Activated T-helper 2 cell treated with anti-CD3 and anti-CD28 coated beads, Interferon-gamma antibody, Interleukin-2, Interleukin-4, amounts not matched to agents 10 μg/mL and 5 μg/mL and 100 μg/mL, durations not matched to agents 14 hours and 24 hours and 36 hours (primary cell): ENCODE measurements at places on chromosomes 12 and 14. TPM values are rescaled to one million over a fixed set of nuclear protein-coding genes. Genes with fewer than 3 reads are reported as not detected.

DNA sequence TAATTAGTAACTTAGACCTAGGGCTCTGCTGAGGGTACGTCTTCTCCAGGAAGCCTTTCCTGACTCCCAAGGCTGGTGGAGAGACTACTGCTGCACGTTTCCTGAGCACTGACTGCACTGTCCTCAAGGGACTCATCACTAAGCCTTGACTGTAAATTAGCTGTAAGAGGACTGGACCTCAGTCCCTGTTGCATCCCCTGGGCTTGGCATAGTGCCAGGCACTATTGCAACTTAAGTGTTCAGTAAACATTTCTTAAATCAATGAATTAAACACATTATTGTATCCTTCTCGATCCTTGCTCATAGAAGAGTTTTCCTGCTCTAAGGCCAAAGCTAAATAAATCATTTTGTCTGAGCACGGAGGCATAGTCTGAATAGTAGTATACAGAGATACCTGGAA is 31.9 kb upstream of the IFNG-AS1 start:
- H3K4me3 ChIP-seq = no peak overlapping the region
- no peaks in the 10 kb centered on the region for H3K4me1 ChIP-seq
- no peak for DNase-seq
- H3K27me3 ChIP-seq = peaks cover 10% of the 10 kb centered on the region

DNA sequence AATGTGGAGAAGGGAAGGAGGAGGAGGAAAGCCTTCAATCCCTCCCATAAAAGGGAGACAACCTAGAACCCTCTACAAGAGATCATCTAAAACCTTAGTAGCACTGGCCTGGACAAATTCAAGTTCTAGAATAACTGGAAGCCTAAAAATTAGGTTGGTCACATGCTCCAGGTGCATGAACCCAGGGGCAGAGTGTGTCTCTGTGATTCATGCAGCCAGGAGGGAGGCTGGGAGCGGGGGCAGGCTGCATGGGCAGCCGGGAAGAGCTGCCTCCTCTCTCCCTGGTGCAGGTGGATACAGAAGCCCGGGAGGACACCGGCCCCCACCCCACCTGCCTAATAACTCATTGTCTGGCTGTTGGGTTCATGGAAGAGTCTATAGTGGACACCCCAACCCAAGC is 38.6 kb downstream of the CCDC85C start:
- H3K36me3 ChIP-seq = no peaks in the 10 kb centered on the region
- DNase-seq = no peak
- peaks cover 1% of the 10 kb centered on the region for H3K4me1 ChIP-seq
- H3K4me3 ChIP-seq = no peak overlapping the region

GRCh38 chr12:132481771-132482745 is 7.9 kb upstream of the FBRSL1 start:
- no peak overlapping the region for H3K4me3 ChIP-seq
- no peaks in the 10 kb centered on the region for H3K36me3 ChIP-seq
- peaks cover 2% of the 10 kb centered on the region for H3K27me3 ChIP-seq
- DNase-seq = no peak

- no peak overlapping the region for H3K4me3 ChIP-seq
- DNase-seq = peak; percentile 22
- no peak overlapping the region for H3K27ac ChIP-seq
- H3K4me1 ChIP-seq = peaks cover 7% of the 10 kb centered on the region
Observed at GRCh38 chr12:130281153-130281799, 56.4 kb upstream of the PIWIL1 start.

DNA sequence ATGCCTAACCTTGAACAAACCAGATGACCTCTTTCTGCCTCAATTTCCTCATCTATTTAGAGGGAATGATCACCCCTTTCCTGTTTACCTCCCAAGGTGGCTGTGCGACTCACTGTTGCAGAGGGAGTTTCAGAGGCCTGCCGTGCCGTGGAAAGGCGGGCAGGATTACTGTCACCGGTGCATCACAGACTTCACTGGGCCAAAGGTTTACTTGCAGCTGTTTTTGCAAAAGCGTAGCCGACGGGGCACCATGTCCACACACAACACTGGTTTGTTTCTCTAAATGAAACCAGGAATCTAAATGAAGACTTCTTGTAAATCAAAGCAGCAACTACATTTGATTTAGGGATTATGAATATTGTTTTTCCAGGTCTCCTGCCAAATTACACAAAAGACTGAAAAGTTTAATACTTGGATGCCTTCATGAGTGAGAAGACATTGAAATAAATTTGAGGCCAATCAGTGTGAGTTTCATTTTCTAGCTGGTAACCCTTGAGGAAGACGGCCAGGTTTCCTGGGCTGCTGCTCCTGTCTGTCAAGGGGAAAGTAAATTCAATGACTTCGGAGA is 696.1 kb upstream of the TMEM132C start:
- H3K27me3 ChIP-seq = peaks cover 27% of the 10 kb centered on the region
- no peak for DNase-seq
- no peaks in the 10 kb centered on the region for H3K36me3 ChIP-seq
- no peaks in the 10 kb centered on the region for H3K4me1 ChIP-seq
- no peak overlapping the region for H3K27ac ChIP-seq

DNA sequence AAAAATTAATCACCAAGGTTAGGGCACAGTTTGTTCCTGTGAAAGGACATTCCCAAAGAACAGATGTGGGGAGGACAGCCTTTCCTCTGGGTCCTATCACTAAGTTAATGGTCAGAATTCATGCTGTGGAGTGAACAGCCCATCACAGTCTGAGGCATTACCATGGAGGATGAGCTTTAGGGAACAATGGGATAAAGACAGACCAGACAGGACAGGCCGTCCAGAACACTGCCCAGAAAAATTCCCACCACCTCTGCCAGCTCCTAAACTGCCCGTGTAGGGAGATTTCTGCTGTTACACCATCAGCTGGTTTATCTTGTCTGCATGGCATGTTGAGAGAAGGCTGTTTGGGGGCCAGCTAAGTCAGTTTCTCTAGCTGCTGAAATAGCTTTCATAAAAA is 49.6 kb upstream of the IFNG-AS1 start:
- no peak for DNase-seq
- peaks cover 1% of the 10 kb centered on the region for H3K4me1 ChIP-seq
- H3K27ac ChIP-seq = no peak overlapping the region
- no peaks in the 10 kb centered on the region for H3K36me3 ChIP-seq
- peaks cover 8% of the 10 kb centered on the region for H3K27me3 ChIP-seq

DNA sequence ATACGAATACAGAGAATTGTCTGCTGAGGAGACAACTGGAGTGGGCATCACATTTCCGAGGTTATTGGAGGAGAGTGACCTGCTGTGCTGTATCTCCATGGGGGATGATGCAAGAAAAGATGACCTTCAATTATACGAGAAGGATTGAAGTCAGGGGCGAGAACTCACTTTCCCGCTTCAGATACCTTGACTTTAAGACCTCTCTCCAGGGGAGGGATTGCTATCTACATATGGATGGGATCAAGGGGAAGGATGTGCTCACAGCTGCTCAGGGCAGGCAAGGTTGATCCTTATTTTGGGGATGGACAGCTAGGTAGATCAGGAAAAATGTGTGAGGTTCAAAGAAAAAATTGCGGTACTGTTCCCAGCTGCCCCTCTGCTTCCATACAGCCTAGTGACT is 24.4 kb downstream of the NEUROD4 start:
- H3K4me1 ChIP-seq = no peaks in the 10 kb centered on the region
- H3K27me3 ChIP-seq = peaks cover 28% of the 10 kb centered on the region
- no peak overlapping the region for H3K27ac ChIP-seq
- H3K4me3 ChIP-seq = no peak overlapping the region
- no peak for DNase-seq

GRCh38 chr14:33786091-33786825 is 164.6 kb downstream of the EGLN3 start:
- H3K27me3 ChIP-seq = peaks cover 34% of the 10 kb centered on the region
- no peak overlapping the region for H3K4me3 ChIP-seq
- H3K36me3 ChIP-seq = no peaks in the 10 kb centered on the region
- H3K4me1 ChIP-seq = peaks cover 5% of the 10 kb centered on the region
- H3K27ac ChIP-seq = no peak overlapping the region
- no peak for DNase-seq

DNA sequence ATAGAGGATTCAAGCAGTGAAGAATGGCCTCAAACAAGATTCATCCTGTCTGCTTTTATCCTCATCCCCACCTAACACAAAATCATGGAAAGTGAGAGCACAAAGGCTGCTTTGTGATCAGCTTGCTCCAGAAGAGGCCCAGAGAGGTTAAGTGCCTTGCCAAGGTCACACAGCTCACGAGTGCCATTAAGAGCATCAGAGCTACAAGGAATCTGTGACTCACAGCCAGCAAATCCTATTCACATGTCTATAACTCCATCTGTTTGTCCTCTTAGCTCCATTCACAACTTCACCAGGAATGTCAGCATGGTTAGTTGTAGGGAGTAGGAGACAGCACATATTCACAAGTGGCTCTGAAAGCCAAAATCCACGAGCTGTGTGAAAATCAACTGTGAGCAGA is 79.8 kb downstream of the TTC9 start:
- peaks cover 7% of the 10 kb centered on the region for H3K27me3 ChIP-seq
- no peak overlapping the region for H3K4me3 ChIP-seq
- H3K4me1 ChIP-seq = no peaks in the 10 kb centered on the region
- no peaks in the 10 kb centered on the region for H3K36me3 ChIP-seq

- no peak overlapping the region for H3K4me3 ChIP-seq
- H3K4me1 ChIP-seq = no peaks in the 10 kb centered on the region
- H3K27ac ChIP-seq = no peak overlapping the region
- no peak for DNase-seq
- no peaks in the 10 kb centered on the region for H3K27me3 ChIP-seq
Observed at GRCh38 chr12:5691943-5692342, 253.1 kb downstream of the ANO2 start.

The OR6C4 gene
- total RNA-seq = not detected in 2 replicates

The ADSS1 gene
- 1.1 and 2.4 TPM in 2 replicates for total RNA-seq

The KRT75 gene
- total RNA-seq = not detected in 2 replicates

The ASCL1 gene
- not detected in 2 replicates for total RNA-seq

The FGF23 gene
- not detected in 2 replicates for total RNA-seq
